Vagina (tissue), 2 donors: ENCODE measurements at places on chromosomes 1 and 21.

DNA sequence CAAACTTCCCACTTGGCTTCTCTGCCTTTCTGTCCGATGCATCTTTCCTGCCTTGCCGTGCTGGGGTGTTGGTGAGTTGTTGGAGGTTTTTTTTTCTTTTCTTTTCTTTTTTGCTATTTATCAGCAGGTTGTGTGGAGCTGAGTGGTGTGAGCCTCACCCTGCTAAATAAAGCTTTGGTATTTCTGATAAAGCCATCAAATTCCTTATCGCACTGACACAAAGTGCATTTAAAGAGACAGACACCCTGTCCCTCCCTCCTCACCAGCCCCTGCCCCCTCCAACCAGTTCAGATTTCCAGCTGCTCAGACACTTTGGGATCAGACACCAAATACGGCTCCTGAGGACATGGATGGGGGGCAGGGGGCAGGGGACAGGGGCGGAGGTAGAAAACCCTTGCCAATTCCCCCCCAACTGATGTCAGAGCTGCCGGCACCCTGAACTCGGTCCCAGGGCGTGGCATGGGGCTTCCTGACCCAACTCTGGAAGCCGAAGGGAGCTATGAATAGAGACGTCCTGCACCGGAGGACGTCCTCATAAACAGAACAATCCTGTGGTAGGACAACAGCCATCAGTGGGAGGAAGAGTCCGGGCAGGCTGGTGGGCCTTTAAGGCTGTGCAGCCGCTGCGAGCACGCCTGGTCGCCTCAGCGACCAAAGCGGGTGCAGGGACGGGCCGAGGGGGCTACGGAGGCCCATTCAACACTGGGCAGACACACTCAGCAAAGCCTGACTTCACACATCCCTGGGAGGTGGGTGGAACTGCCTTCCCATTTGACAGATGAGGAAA is 79.0 kb downstream of the CASZ1 start:
- no peak for DNase-seq

GRCh38 chr1:191368891-191369654 is 789.2 kb upstream of the RGS18 start:
- DNase-seq: no peak

- DNase-seq: no peak
Measured at GRCh38 chr1:67216401-67216800, 50.1 kb downstream of the IL23R start.

GRCh38 chr1:214364786-214365295 is 83.9 kb downstream of the SMYD2 start:
- no peak for DNase-seq

DNA sequence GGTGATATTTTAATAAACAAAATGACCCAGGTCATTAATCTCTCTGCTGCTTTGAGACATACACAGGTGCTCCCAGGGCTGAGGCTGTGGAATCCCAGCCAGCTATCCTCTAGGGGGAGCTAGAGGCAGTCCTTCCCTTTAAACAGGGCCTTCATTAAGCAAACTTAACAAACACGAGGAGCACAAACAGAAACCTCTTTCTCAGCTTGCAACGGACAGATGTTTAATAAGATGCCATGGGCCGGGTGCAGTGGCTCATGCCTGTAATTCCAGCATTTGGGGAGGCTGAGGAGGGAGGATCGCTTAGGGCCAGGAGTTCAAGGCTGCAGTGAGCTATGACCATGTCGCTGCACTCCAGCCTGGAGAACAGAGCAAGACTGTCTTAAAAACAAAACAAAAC is 106.7 kb downstream of the HIVEP3 start:
- no peak for DNase-seq

GRCh38 chr1:100448366-100448765 is 89.6 kb upstream of the GPR88 start:
- no peak for DNase-seq

DNA sequence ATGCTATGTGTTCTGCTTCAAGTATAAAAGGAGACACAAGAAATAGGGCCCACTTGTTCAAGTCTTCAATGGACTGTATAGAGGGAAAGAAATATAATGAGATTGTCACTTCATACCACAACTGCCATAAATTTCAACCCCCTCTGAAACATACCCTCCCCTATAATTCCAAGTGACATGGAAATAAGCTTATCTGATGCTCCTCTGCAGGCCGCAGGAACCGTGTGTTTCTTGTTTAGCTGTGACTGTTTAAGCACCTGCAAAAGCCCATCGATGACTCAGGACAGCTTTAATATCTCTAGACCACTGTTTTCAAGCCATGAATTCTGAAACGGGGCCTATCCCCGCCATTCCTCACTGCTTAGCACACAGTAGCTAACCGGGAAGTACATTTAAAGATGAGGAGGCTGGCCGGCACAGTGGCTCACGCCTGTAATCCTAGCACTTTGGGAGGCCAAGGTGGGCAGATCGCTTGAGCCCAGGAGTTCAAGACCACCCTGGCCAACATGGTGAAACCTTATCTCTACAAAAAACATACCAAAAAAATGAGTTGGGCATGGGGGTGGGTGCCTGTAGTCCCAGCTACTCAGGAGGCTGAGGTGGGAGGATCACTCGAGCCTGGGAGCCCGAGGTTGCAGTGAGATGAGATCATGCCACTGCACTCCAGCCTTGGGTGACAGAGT is 4.2 kb downstream of the HLCS start:
- no peak for DNase-seq

- DNase-seq: no peak
Measured at GRCh38 chr1:58755468-58755872, 28.4 kb downstream of the JUN start.

DNA sequence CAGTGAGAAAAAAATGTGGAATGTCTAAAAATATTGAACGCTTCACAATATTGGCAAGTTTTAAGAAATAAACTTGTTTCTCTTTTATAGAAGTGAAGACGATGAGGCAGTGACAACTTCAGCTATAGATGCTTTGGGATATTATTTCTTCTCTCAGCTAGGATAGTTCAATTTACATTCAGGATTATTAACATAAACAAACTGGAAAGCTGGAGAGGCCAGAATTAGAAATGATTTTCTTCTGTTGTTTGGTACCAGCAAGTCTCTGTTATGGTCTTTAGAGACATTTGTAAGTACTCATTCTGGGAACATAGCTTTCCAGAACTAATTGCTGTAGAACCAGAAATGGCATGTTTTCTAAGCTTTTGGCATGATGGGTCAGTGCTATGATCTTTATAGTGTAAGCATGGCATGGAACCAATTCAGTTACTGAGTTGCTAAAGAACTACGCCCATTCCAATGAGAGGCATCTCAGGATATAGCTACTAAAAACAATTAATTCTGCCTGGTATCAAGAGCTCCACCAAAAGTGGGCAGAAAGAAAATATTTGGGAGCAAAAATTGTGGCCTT is 599.5 kb upstream of the B3GALT2 start:
- DNase-seq: no peak

DNA sequence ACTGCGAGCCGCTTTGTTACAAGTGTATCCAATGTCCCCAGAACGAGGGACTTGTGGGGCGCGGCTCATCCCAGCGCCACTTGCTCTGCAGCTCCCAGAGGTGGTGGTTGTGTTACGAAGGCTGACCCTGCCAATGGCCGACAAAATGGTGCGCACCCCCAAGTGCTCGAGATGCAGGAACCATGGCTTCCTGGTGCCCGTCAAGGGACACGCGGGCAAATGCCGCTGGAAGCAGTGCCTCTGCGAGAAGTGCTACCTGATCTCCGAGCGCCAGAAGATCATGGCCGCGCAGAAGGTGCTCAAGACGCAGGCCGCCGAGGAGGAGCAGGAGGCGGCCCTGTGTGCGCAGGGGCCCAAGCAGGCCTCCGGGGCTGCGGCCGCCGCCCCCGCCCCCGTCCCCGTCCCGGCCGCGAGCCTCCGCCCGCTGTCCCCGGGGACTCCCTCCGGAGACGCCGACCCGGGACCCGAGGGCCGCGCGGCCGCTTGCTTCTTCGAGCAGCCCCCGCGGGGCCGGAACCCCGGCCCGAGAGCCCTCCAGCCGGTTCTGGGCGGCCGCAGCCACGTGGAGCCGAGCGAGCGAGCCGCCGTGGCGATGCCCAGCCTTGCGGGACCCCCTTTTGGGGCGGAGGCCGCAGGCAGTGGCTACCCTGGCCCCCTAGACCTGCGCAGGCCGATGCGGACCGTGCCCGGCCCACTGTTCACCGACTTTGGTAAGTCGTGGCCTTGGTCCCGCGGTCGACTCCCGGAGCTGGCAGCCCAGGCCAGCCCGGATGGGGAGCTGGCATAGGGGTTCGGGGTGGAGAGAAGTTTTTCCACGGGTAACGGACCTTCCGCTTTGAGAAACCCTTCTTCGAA is at the start of gene DMRTB1:
Gene DMRTB1, plus strand, starts transcription at position 79 of the 855 bp plus-strand sequence. Its CDS starts 55 bp downstream, at position 134.
- DNase-seq: no peak

DNA sequence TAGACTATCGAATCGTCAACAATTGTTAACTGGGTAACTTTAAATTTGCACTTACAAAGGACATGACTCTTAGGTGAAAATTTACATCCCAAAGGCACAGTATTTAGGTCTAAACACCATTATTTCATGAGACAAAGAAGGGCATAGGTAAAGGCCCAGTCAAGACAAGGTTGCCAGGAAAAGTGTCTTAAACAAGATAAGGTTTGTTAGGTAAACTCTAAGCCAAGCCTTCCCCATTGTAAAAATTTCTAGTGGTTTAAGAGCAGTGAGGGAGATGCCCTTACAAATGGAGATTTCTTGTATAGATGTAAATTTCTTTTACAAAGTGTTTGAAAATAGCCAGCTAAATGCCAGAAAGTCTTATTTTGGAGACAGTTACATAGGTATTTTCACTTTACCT is 36.9 kb upstream of the FNBP1L start:
- no peak for DNase-seq

DNA sequence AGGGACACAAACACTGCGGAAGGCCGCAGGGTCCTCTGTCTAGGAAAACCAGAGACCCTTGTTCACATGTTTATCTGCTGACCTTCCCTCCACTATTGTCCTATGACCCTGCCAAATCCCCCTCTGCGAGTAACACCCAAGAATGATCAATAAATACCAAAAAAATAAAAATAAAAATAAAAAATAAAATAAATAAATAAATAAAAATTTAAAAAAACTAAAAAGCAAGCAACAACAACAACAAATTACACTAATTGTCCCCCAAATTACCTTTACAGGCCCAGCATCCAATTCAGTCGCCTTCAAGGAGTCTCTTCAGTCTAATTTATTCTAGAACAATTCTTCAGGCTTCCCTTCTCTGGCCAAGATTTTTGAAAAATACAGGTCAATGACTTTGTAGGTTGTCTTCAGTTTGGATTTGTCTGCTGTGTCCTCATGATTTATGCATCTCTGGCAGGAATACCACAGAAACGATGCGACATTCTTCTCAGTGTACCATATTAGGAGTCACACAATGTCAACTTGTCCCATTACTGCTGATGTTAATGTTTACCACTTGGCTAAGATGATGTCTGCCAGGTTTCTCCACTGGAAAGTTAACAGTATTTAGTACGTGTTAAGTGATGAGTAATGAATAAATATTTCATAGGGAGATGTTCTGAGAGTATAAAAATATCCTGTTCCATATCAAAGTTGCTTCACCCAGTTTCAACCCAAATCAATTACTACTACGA is 20.3 kb upstream of the BMP8B start:
- no peak for DNase-seq

- no peak for DNase-seq
Measured at GRCh38 chr1:3465091-3465934, 10.8 kb downstream of the ARHGEF16 start.

GRCh38 chr1:162222730-162223129 is 153.2 kb downstream of the NOS1AP start:
- no peak for DNase-seq

DNA sequence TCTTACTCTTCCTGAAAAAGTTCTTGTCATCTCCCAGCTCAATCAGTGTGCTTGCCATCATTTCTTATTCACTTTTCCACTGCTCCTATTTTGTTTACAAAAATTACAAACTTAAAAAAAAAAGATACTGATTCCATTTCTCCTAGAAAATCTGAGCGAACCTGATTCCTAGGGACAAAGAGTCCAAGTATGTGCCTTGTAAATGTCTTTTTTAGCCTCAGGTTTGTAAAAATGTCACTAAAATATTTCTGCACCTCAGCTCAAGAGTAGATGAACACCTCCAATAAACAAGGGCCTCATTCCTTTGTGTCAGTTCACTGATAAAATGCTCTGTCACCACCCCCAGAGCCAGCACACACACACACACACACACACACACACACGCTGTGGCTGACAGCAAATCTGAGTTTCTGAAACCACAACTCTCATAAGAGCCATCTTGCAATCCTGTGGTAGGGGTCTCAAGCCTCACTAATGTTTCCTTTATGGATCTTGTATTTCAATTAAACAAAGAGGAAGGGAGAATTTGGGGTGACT is 299.2 kb downstream of the PBX1 start:
- no peak for DNase-seq

GRCh38 chr1:155003227-155003765 is 694 bp downstream of the ZBTB7B start:
- no peak for DNase-seq

- DNase-seq: no peak
Measured at GRCh38 chr1:104056786-104057185, 307.1 kb downstream of the AMY1C start.

- no peak for DNase-seq
Measured at GRCh38 chr1:1302951-1303509, 4.7 kb downstream of the ACAP3 start.

GRCh38 chr21:42614396-42614795 is 39.0 kb upstream of the PDE9A start:
- no peak for DNase-seq

- no peak for DNase-seq
Measured at GRCh38 chr1:109319114-109319513, 12.3 kb upstream of the MYBPHL start.

GRCh38 chr21:36890086-36890485 is 76.4 kb downstream of the HLCS start:
- no peak for DNase-seq

GRCh38 chr1:43329995-43330751 is 7.4 kb upstream of the MPL start:
- DNase-seq: no peak

GRCh38 chr1:248871837-248872401 is 13.0 kb upstream of the ZNF692 start:
- DNase-seq: no peak

- DNase-seq: no peak
Measured at GRCh38 chr1:205270764-205271163, 43.0 kb downstream of the TMCC2 start.

DNA sequence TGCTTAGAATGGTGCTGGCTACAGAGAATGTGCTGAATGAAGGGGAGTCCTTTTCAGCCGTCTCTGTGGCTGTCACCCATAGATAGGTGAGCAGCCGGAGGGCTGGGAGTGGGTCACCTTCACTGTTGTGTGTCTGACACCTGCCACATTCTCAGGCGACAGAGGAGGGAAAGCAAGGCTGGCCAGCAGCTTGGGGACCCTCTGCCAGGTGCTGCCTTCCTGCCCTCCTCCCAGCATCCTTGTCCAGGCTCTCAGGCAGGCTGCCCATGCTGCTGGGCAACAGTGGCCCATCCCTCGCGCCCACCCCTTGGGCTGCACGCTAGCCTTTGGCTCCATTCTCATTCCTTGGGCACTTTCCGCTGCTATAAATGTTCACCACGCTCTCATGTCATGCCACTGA is 22.1 kb downstream of the CYB5RL start:
- no peak for DNase-seq

DNA sequence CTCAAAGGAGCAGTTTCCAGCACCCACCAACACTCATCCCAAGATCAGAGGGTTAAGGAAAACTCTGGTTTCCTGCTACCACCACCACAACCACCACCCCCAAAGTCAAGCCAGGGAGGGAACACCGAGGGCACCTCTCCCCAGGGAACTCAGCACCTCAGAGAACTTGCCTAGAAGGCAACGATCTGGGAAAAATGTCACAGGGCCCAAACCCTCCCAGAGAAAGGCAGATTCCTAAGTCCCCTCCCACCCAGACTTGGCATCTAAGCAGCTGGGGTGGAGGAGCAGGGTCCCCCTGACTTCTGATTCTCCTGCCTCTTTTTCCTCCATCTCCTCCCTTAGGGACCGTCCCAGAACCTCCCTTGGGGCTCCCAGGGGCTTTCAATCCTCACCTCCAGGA is 10.6 kb downstream of the KANK4 start:
- DNase-seq: no peak
